ENCODE measurements at places on chromosomes 1 and 21. TPM values are rescaled to one million over a fixed set of nuclear protein-coding genes. Genes with fewer than 3 reads are reported as not detected.

The LYPD8 gene
- total RNA-seq: not detected

The IGSF21 gene
- total RNA-seq: 17.3 TPM

The SH3BGR gene
- total RNA-seq: 1.8 TPM

The RNF186 gene
- total RNA-seq: not detected

The CCDC27 gene
- not detected for total RNA-seq

The SMCP gene
- not detected for total RNA-seq

The LRRC3 gene
- total RNA-seq: 6.4 TPM

The OR2T5 gene
- total RNA-seq: not detected

The FMOD gene
- 1.6 TPM for total RNA-seq

The APH1A gene
- total RNA-seq: 56.2 TPM

The S100A3 gene
- not detected for total RNA-seq

The SLAMF9 gene
- total RNA-seq: not detected

The EIF2D gene
- 22.5 TPM for total RNA-seq

The FCRL5 gene
- not detected for total RNA-seq

The PLD5 gene
- total RNA-seq: 16.5 TPM

The ZFP69B gene
- 16.3 TPM for total RNA-seq

The AQP10 gene
- not detected for total RNA-seq

The KPRP gene
- total RNA-seq: not detected

The SPATA46 gene
- total RNA-seq: not detected

The TMEM52 gene
- 0.82 TPM for total RNA-seq

The CCDC17 gene
- 1.00 TPM for total RNA-seq

The UBL4B gene
- total RNA-seq: not detected

The ATPAF1 gene
- total RNA-seq: 32.7 TPM

The BTBD19 gene
- total RNA-seq: 2.4 TPM

The AMPD1 gene
- total RNA-seq: not detected

The ANKRD34A gene
- total RNA-seq: 1.1 TPM

The TMEM82 gene
- total RNA-seq: not detected

The WDR64 gene
- not detected for total RNA-seq

The CCDC190 gene
- total RNA-seq: not detected

The ELF3 gene
- 0.73 TPM for total RNA-seq

The KIF26B gene
- total RNA-seq: 22.0 TPM

The OR10J1 gene
- total RNA-seq: not detected
